ENCODE measurements at places on chromosomes 1 and 21. TPM values are rescaled to one million over a fixed set of nuclear protein-coding genes. Genes with fewer than 3 reads are reported as not detected.

The CD1B gene
- not detected for total RNA-seq

DNA sequence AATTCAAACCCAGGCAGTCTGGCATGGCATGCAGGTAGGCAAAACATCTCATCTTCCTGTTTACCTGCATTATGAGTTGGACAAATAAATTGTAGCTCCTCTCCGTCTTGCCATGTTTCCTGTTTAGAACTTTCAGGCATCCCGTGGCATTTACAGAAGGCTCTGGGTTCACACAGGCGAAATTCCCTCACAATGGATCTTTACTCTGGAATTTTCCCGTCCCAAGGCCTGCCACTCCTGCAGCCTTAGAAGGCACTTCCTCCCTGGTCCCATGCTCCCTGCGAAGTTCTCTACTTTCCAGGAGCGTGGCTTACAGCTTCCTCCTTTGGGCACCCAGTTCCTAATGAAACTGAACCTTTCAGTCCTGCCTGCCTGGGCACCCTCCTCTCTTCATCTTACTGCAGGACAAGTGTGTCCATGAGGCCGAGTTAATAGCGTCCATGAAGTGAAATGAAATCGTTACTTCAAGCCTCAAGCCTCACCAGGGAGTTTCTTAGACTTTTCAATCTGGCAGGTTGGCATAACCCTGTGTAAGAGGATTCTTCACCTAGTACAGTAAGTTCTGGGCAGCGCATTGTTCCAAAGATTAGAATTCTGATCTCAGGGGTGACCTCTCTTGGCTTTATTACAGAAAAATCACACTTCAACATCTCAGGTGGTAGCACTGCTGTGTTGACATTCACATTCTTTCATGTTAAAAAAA is 36.8 kb upstream of the AHCYL1 start:
- no peak for ATAC-seq

The FCRL1 gene
- 1.2 TPM for total RNA-seq

GRCh38 chr1:19003371-19004290 is 47.2 kb upstream of the IFFO2 start:
- ATAC-seq, result no peak

The TFF3 gene
- 18.2 TPM for total RNA-seq

DNA sequence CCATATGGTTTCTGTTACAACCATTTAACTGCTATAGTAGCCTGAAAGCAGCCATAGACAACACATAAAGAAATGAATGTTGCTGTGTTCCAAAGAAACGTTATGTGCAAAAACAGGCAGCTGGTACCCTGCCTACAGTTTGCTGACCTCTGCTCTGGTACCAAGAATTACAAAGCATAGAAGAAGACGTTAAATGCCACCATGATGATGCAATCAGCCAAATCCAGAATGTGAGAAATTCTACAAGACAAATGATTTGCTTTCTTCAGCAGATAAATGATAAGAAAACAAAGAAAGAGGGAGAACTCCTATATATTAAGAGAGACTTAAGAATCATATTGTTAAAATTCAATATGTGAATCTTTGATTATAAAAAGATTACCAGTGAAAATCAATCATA is 97.8 kb upstream of the PDE4B start:
- ATAC-seq, result no peak

DNA sequence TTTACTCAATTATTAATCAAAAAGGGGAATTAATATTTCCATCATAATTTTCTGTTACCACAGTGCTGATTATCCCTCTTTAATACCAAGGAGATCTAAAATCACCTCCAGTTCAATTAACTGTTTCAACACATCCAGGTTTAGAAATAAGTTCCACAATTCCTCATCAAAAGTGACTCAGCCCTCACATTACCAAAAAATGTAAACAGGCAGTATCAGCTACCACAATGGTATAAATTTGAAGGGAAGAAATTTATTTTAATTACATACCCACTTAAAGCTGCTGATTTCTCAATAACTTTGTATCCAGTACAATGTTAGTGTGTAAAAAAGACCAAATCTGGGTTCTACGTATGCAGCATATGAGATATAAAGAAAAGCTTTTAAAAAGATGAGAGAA is 51.9 kb downstream of the EIF4G3 start:
- ATAC-seq, result no peak

The CASQ2 gene
- 147 TPM for total RNA-seq

DNA sequence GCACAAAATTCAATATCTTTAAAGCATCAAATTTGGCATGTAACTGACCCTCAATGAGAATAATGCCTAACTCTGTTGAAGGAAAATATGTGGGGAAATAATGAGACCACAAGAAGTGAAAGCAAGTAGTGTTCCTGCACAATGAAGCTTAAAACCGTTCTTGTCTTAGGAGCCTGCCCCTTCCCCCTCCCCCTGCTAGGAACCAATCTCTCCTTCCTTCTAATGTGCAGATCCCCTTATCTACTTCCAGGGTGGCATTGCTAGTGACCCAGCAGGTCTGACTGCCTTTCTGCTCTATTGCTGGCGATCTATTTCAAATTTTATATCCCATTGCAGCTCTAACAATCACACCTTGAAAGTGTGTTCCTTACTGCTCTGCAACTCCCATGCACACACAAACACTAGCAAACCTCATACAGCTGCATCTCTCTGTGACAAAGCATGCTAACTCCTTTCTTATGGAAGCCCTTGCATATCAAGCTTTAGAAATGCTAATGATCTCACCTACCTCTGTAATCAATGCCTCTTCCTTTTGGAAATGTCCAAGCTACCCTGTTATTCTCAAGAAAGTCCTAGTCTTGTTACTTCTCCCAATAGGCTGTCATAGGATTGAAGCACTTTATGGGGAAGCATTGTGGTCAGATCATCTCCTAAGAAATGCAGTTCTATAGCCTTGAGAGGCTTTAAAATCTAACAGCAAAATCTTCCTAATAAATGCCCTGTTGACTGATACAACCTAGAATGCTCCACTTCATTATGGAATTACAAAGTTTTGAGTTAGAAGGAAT is 26.5 kb downstream of the BCL9 start:
- no peak for ATAC-seq

DNA sequence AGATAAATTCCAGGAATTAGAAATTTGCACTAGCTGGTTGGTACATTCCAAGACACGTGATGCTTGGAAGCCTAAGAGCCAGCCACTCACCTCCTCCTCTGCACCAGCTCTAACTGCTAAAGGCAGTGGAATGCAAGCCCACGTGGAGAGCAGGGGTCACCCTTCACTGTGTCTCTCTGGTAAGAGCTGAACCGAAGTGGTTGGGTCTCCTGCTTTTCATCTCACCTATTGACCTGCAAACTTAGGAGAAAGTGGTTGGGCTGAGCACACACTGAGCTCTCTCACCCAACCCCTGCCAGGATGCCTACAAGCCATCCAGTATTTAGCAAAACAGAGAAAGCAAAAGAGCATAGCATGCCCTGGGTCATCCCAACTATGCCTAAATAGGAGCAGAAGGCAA is 19.3 kb downstream of the HAO2 start:
- no peak for ATAC-seq

DNA sequence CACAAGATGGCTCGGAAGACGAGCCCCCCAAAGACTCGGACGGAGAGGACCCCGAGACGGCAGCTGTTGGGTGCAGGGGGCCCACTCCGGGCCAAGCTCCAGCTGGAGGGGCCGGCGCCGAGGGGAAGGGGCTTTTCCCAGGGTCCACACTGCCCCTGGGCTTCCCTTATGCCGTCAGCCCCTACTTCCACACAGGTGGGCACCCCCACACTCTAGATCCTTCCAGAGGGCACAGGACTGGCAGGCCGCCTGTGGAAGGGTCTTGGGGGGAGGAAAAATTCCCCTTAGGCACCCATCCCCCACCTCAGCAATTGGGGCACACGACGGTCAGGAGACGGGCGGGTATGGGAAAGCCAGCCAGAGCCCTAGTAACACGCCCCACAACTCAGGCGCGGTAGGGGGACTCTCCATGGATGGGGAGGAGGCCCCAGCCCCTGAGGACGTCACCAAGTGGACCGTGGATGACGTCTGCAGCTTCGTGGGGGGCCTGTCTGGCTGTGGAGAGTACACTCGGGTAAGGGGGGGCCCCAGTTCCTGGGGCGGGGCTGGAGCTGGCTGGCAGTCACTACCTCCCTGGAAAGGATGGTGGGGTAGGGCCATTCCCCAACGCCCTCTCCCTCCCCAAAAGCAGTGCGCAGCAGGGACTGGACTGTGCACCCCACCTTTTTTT is 16.1 kb downstream of the NOC2L start:
- peak; percentile 13 for ATAC-seq

The AGMAT gene
- total RNA-seq, result not detected

The CRTC2 gene
- total RNA-seq, result 15.0 TPM

All from gastroesophageal sphincter (tissue), 4 donors.